ENCODE measurements at places on chromosomes 13 and 19.

- DNase-seq, result peak; percentile 1
Observed at GRCh38 chr19:56866538-56866937, 26.0 kb upstream of the PEG3 start.

GRCh38 chr13:46142776-46143175 is 37.9 kb upstream of the CPB2 start:
- DNase-seq, result no peak

- peak; percentile 60 for DNase-seq
Observed at GRCh38 chr19:46981286-46981945, 38.2 kb upstream of the NPAS1 start.

- no peak for DNase-seq
Observed at GRCh38 chr19:36688058-36688457, 646 bp downstream of the ZNF567 start.

DNA sequence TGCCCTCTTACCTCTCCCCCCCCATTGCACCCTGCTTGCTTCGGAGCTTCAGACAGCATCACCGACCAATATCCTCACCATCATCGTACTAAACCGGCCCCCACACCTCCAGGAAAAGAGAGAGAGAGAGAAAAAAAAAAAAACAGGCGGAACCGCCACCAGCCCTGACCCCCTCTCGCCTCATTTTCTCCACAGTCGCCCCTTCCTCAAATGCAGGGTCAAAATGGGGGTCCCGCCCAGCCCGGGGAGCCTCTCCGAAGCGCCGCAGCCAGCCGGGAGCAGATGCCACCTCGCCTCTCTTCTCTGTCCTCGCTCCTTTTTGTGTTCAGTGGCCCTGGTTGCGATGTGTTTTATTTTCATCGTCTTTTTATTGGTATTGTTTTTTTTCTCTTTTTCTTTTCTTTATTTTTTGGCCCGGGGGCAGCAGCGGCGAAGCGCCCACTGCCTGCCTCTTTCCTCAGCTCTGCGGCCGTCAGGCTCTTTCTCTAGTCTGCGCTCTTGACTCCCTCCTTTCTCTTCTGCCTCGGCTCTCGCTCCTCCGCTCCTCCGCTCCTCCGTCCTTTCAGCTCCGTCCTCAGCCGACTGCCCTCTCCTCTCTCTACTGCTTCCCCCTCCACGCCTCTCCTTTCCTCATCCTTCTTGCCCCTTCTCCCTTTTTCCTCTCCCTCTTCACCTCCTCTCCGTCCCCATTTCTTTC is 41.4 kb downstream of the DEDD2 start:
- peak; percentile 7 for DNase-seq

DNA sequence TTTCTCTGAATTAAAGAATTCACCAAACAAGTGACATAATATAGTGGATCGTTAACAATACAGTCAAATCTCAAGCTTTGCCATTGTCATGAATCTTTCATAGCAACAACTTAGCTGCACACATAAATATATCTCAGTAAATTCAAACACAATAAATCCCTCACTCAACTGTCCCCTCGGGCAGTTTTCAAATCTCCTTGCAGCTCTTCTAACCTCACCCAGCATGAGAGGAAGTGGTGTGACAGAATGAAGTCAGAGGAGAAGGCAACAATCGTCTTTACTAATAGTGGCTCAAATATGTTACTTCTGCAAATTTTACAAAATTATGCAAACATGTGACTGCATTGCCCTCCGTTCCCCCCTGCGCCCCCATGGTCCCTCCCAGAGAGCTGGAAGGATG is 148.2 kb downstream of the RAP2A start:
- no peak for DNase-seq

- no peak for DNase-seq
Observed at GRCh38 chr13:99315186-99315585, 8.0 kb upstream of the GPR183 start.

GRCh38 chr13:40963927-40964326 is 55.2 kb downstream of the ELF1 start:
- no peak for DNase-seq

GRCh38 chr19:39110263-39110967 is 15.2 kb upstream of the PAK4 start:
- DNase-seq, result peak; percentile 51

DNA sequence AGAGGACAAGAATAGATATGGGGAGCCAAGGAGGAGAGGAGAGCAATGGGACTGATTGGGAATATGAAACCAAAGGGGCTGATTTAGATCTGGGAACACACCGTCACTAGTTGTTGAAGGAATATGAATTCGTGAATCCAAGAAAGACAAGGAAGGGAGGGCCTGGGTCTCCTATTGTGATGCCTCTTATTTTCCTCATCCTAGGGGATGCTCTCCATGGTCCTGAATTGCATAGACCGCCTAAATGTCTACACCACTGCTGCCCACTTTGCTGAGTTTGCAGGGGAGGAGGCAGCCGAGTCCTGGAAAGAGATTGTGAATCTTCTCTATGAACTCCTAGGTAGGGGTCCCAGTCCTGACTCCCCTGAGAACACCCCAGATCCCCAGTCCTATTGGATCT is 21.5 kb downstream of the RYR1 start:
- DNase-seq, result no peak

DNA sequence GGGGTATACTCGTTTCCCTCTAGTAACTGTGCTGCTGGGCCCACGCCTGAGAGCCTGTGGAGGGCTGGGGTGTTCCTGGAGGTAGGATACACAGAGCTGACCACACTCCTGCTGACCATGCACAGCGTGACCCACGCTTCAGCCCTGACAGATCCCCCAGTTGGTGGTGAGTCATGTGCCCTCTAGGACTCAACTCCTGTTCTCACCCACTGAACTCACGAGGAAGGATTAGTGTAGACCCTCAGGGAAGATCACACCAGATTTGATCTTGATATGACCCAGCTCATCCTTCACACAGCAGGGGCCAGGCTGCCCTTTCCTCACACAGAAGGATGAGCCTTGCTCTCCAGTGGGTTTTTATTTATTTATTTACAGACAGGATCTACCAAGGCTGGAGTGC is 13.3 kb upstream of the ACP7 start:
- DNase-seq, result no peak

DNA sequence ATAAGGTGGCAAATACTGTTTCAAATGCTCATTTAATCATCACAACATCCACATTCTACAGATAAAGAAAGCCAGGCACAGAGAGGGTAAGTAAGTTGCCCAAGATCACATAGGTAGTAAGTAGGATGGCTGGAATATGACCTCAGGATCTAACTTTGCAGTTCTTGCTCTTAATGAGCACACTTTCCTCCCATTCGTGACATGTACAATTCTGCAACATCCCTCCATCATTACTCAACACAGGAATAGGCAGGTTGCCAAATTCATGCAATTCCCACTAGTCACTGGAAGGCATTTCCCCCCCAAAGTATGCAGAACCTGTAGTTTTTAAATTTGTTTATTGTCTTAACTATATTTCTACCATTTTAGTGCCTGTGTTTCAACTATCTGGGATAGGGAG is 109.2 kb downstream of the OLFM4 start:
- DNase-seq, result no peak

DNA sequence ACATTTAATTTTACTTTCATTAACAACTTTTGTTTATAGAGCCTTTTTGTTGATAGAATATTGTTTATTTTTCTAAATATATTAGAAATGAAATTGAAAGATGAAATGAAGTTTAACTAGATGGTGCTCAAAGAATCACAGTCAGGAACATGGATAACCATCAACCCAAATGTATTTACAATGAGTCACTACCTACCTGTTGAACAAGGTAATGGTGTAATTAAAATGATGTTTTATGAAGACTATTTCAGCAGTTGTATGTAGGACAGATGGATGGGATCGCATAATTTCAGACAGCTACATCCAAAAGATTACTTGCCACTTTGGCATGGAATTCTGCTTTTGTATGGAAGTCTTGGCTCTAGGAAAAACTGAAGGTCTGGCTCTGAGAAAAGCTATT is 403.6 kb upstream of the SLC10A2 start:
- no peak for DNase-seq

DNA sequence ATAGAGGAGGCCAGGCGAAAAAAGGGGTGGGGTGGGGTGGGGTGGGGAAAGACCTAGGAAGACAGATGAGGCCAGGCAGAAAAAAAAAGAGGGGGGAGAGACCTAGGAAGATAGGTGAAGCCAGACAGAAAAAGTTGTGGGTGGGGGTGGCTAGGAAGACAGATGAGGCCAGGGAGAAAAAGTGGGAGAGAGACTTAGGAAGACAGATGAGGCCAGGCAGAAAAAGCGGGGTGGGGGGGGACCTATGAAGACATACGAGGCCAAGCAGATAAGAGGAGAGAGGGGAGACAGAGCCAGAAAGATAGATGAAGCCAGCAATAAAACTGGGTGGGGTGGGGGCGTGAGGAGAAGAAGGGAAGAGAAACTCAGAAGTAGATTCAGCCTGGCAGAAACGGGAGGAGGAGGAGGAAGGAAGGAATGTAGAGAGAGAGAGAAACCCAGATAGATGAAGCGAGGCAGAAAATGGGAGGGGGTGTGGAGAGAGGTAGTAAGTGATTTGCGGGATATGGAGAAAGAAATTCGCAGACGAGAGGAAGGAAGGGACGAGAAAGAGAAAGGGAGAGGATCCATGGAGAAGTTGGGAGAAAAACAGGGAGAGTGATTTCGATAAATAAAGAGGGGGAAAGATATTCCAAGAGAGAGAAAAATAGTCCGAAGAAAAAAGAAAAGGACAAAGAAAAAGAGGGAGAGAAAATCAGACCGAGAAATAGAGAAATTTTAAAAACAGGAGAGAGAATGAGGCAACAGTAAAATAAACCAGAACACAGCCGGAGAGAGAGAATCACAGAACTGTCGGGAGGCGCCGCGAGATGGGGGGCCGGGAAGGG is 12.2 kb upstream of the CACNG6 start:
- DNase-seq, result no peak

DNA sequence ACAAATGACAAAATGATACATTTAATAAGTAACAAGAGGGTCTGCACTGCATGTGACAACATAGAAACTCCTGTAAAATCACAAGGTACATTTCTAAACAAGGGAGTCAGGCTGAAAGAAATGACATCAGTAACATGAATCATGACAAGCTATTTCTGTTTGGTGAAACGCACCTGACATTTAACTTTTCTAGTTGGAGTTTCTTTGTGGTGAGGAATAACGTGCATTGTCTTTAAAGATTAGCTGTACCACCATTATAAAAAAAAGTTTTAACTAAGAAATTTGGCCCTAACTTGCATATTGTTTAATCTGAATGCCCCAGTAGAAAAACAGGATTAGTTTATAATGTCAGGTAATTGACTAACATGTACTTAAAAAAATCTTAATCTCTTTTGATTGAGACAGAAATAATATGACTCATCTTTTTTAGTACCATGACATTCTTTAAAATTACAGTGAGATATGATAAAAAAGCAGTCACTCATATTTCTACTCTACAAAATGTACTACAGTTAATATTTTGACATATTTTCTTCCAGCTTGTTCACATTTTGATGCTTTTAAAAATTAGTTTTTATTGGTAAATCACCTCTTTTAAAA is 418.2 kb downstream of the KLF12 start:
- DNase-seq, result no peak

DNA sequence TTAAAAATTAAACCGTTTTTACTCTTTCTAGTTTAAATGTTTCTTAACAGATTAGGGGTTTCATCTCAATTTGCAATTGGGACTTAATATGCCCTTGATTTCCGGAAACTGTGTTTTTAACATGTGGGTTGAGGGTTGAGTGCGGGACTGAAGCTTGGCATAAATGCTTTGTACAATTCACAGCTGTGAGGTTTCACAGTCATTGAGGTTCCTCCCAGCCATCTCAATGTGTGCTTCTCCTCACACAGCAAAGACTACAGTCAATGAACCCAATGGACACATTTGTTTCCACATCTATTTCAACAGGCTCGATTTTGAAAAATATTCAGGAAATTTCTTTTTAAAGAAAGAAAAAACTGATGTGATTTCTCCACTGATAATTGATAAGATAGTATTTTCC is 328.6 kb downstream of the TBC1D4 start:
- no peak for DNase-seq

- DNase-seq, result no peak
Observed at GRCh38 chr13:21075379-21076249, 14.2 kb upstream of the LATS2 start.

- no peak for DNase-seq
Observed at GRCh38 chr13:93307136-93307535, 80.5 kb downstream of the GPC6 start.

DNA sequence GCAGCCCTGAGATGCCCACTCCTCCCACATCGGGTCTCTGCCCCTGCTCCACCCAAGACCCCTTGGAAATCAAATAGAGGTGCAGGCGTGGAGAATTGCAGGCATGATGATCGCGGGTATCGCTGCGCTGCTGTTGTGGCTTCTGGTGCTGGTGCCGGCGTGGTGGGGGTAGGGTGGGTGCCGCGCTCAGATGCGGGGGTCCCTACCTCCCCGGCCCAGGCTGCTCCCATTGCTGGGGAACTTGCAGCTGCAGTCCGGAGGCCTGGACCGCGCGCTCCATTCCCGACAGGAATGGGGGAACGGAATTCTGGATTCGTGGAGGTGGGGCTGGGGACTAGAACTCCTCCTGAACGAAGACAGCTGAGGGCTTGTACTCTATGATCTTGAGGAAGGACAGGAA is 20.4 kb downstream of the CYP2F1 start:
- DNase-seq, result no peak

- no peak for DNase-seq
Observed at GRCh38 chr13:22103046-22104027, 432.5 kb downstream of the FGF9 start.

GRCh38 chr13:58051396-58051795 is 419.9 kb downstream of the PCDH17 start:
- no peak for DNase-seq

GRCh38 chr13:98370806-98371515 is 193.9 kb upstream of the RNF113B start:
- DNase-seq, result no peak

DNA sequence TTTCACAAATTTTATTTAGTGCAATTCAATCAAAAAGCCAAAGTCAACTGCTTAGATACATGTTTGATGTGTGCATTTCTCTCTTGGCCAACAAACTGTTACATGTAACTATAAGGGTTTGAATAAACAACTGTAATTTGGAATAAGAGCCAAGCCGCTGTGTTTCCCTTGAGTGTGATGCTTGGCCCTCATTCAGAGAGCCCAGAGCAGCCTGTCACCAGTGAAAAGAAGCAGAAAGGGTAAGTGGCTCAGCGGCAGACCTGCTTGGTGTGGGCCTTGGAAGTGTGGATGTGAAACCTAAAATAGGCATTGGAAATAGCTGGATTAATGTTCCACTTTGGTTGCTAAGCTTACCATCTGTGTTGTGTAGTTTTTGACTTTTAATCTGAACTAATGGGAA is 924.6 kb downstream of the OLFM4 start:
- no peak for DNase-seq

GRCh38 chr13:97329331-97329730 is 104.6 kb upstream of the RAP2A start:
- no peak for DNase-seq

DNA sequence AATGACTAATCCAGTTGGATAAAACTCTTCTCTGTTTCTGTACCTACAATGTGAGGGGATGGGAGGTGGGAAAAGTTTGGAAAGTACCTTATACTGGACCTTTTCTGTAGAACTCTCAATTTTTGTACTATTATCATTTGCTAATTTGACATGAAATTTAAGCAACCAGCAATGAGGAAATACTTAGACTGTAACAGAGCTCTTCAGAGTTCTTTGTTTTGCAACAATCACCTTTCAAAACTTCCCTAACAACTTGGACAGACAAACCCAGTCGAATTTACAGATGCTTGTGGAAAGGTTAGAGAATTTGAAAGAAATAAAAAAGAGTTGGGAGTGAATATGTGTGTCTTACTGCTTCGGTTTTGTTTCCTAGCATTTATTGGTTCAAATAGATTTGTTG is 16.8 kb downstream of the KBTBD7 start:
- DNase-seq, result no peak
